Activated naive CD8-positive, alpha-beta T cell treated with anti-CD3 and anti-CD28 coated beads, Interleukin-2, amount 10 ng/mL, durations not matched to agents 7 days and 5 days (primary cell): ENCODE measurements at places on chromosomes 5 and 9.

DNA sequence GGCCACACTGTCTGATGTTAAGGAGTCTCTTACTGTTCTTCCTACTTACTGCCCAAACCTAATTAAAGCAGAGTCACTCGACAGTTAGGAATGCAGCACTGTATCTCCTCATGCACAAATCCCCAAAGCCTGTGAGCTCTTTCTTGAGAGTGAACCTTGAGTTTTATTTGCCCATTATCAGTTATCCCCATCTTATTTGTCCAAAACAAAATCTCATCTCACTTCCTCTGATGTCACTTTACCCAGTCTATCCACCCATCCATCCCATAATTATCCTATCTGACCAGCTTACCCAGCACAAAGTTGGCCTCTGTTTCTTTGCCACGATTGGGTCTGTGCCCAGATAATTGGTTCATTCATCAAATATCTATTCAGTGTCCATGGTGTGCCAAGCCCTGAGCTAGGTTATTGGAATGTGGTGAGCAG is 250.8 kb downstream of the SLIT3 start:
- no peak overlapping the region for H3K4me3 ChIP-seq
- no peak overlapping the region for H3K27ac ChIP-seq
- H3K4me1 ChIP-seq: no peaks in the 10 kb centered on the region
- DNase-seq: no peak

DNA sequence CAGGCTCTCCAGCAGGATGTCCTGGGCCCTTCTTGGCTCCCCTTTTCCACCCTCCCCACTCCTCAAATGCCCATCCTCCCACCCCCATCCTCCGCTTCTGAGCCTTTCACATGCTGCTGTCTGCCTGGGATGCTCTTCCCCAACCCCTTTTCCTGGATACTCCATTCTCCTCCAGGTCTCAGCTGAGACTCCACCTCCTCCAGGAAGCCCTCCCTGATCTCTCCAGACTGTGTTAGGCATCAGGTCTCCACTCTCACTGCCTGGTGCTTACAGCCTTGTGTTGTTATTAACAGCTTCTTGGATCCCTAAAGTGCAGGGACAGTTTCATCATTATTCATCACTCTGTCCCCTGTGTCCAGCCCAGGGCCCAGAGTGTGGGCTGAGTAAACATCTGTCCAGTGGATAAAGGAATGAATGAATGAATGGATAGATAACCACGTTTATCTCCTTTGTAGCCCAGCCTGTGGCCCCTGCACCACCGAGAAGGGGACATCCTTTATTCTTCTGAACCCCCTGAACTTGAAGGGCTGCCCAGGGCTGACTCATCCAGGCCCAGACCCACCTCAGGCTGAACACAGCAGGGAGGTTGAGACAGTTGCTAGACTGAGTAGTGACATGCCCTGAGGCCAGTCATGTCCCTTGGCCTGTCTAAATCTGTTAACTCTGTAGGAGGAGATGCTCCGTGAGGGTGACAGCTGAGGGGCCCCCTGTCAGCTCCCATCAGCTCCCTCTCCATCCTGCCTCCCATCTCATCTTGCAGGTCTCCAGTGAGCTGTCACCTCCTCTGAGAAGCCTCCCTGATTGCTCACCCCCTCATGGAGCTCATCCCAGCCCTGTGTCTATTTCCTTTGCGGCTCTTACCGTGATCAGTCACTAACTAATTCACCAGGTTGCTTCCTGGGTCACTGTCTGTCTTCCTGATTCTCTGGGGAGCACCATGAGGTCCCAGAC is 14.6 kb upstream of the LAMC3 start:
- H3K27me3 ChIP-seq: peaks cover 6% of the 10 kb centered on the region
- H3K4me1 ChIP-seq: peaks cover 3% of the 10 kb centered on the region
- H3K36me3 ChIP-seq: no peaks in the 10 kb centered on the region
- H3K27ac ChIP-seq: peak overlapping the region; percentile 40
- no peak overlapping the region for H3K4me3 ChIP-seq
- DNase-seq: no peak

DNA sequence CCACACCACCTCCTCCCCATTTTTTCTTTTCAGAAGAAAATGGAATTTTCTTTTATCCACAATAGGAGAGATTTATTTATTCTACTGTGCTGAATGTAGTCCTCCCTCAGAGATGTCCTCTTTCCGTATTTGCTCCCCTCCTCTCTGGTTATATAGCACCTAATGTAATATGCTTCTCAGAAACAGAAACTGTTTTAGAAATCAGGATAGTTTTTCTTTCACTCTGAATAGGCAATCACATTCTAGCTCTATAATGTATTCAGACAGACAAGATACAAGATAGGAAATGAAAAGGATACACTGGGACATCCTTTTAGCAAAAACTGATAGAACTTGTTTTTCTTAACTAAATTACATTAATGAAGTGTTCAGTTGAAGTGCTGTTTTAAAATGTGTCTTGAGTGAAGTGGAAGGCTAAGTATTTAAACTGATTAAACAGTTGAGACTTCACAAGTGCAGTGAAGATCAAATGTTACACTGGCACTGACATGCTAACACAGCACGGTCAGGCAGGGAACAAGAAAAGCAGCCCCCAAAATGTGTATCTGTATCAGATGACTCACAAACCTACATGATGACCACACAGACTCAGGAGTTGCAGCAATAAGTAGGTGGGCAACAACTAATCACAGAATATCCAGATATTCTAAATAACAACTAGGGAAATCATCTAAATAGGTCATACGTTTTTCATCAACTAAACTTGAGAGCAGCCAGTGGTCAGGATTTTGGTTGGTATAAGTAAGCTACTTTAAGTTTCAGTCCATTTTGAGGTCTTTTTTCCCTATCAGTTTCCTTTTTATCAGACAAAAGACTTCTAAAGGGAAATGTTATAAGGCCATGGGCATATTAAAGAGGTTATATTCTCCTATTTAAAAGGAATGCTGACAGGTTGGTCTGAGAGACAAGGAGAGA is 260.4 kb downstream of the MLLT3 start:
- peaks cover 64% of the 10 kb centered on the region for H3K4me1 ChIP-seq
- H3K27me3 ChIP-seq: no peaks in the 10 kb centered on the region
- peak overlapping the region; percentile 54 for H3K4me3 ChIP-seq
- DNase-seq: no peak

DNA sequence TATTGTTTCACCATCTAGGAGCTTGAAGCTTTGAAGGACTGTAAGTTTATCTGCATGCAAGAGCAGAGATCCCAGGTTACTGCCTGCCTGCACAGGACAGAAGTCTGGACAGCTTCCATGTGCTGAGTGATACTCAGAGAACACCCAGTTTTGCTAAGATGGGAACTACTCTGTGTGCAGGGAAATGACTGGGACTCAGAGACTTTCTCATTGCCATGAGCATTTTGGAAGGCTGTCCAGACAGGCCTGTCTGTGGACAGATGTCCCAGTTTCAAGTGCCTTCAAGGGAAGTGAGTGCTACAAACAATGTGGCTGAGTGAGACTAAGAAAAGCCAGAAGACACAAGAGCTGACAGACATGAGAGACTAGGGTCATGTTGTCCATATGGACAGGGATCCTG is 19.2 kb upstream of the ZNF131 start:
- no peak for DNase-seq
- no peak overlapping the region for H3K27ac ChIP-seq
- H3K36me3 ChIP-seq: no peaks in the 10 kb centered on the region
- H3K4me1 ChIP-seq: peaks cover 22% of the 10 kb centered on the region
- H3K4me3 ChIP-seq: no peak overlapping the region
- H3K27me3 ChIP-seq: no peaks in the 10 kb centered on the region

- H3K27ac ChIP-seq: peak overlapping the region; percentile 85
- peak; percentile 76 for DNase-seq
- H3K27me3 ChIP-seq: peaks cover 12% of the 10 kb centered on the region
- H3K4me3 ChIP-seq: peak overlapping the region; percentile 95
- H3K36me3 ChIP-seq: peaks cover 13% of the 10 kb centered on the region
- H3K4me1 ChIP-seq: peaks cover 12% of the 10 kb centered on the region
Observed at GRCh38 chr9:27528076-27528885, 1.3 kb downstream of the MOB3B start.

DNA sequence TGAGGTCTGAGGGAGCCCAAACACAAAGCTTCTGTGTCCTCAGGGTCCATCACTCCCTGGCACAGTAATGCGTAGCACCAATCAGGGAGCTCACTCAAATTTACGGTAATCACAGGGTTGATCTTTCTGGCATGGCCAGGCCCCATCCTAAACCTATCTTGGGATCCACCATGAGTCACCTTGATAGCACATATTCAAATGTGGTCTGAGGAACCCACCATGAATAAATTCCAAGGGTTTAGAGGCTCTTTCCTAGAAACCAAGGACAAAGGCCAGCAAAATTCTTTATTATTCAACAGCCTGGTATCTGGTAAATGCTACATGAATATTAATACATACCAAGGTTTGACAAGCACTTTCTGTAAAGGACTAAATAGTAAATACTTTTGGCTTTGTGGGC is 254.5 kb downstream of the TLR4 start:
- H3K27me3 ChIP-seq: no peaks in the 10 kb centered on the region
- H3K4me1 ChIP-seq: no peaks in the 10 kb centered on the region
- H3K4me3 ChIP-seq: no peak overlapping the region
- no peaks in the 10 kb centered on the region for H3K36me3 ChIP-seq
- no peak overlapping the region for H3K27ac ChIP-seq
- DNase-seq: no peak

- DNase-seq: peak; percentile 59
- H3K4me3 ChIP-seq: peak overlapping the region; percentile 89
- peaks cover 10% of the 10 kb centered on the region for H3K36me3 ChIP-seq
- H3K4me1 ChIP-seq: peaks cover 37% of the 10 kb centered on the region
Observed at GRCh38 chr9:92669527-92669889, 423 bp downstream of the IPPK start.

DNA sequence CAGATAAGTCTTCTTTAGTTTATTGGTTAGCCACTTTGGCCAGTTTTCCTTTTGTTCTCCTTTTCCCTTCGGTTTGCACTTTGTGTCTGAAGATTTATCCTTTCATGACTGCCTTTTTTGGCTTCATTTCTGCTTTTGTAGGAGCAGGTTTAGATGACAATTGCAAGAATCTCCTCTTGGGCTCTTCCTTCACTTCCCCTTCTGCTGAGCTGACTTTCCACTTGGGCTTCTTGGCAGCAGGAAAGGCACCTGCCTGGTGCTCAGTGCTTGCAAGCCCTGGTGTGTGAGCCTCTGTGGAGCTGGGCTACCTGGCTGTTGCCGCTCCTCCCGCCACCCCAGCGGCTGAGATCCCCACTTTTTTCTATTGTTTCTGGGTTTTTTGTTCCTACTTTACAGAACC is 7.3 kb downstream of the CCDC112 start:
- peaks cover 2% of the 10 kb centered on the region for H3K4me1 ChIP-seq
- peaks cover 16% of the 10 kb centered on the region for H3K27me3 ChIP-seq
- H3K4me3 ChIP-seq: no peak overlapping the region
- H3K36me3 ChIP-seq: peaks cover 2% of the 10 kb centered on the region
- H3K27ac ChIP-seq: no peak overlapping the region
- DNase-seq: no peak

DNA sequence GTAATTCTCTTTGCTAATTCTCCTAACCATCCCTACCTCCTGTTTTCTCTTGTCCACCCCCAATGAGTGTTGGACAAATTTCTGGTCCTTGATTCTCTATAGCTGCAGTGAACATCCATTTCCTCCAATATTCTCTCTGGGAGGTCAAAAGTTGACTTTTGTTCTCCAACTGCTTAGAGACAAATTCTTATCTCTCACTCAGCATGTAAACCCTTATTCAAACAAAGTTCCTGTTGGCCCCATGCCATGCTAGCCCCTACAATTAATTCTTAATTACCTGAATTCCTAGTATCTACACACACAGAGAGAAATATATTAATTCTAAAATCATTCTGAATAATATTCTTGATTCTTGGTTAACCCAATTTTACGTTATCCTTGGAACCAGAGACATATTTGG is 472.9 kb upstream of the ACTBL2 start:
- no peak for DNase-seq
- no peaks in the 10 kb centered on the region for H3K36me3 ChIP-seq
- H3K4me3 ChIP-seq: no peak overlapping the region
- H3K27me3 ChIP-seq: peaks cover 4% of the 10 kb centered on the region

DNA sequence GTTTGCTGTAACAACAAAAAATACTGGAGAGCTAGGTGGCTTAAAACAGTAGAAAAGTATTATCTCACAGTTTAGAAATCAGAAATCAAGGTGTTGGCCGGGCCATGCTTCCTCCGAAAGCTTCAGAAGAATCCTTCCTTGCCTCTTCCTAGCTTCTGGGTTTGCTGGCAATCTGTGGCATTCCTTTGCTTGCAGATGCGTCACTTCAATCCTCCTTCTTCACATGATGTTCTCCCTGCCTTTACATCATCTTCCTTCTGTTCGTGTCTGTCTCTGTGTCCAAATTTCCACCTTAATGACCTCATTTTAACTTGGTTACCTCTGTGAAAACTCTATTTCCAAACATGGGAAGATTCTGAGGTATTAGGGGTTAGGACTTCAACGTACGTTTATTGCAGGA is 90.4 kb upstream of the CHD1 start:
- peaks cover 2% of the 10 kb centered on the region for H3K36me3 ChIP-seq
- DNase-seq: no peak
- H3K4me3 ChIP-seq: no peak overlapping the region
- peaks cover 3% of the 10 kb centered on the region for H3K4me1 ChIP-seq
- no peaks in the 10 kb centered on the region for H3K27me3 ChIP-seq
- no peak overlapping the region for H3K27ac ChIP-seq

- H3K36me3 ChIP-seq: no peaks in the 10 kb centered on the region
- H3K27ac ChIP-seq: no peak overlapping the region
- no peak overlapping the region for H3K4me3 ChIP-seq
- no peaks in the 10 kb centered on the region for H3K27me3 ChIP-seq
- H3K4me1 ChIP-seq: no peaks in the 10 kb centered on the region
Observed at GRCh38 chr5:64190562-64191306, 25.1 kb downstream of the RNF180 start.

- no peaks in the 10 kb centered on the region for H3K27me3 ChIP-seq
- DNase-seq: no peak
- H3K4me1 ChIP-seq: no peaks in the 10 kb centered on the region
- H3K36me3 ChIP-seq: no peaks in the 10 kb centered on the region
- H3K4me3 ChIP-seq: no peak overlapping the region
Observed at GRCh38 chr5:92102313-92102712, 719.2 kb upstream of the ARRDC3 start.

DNA sequence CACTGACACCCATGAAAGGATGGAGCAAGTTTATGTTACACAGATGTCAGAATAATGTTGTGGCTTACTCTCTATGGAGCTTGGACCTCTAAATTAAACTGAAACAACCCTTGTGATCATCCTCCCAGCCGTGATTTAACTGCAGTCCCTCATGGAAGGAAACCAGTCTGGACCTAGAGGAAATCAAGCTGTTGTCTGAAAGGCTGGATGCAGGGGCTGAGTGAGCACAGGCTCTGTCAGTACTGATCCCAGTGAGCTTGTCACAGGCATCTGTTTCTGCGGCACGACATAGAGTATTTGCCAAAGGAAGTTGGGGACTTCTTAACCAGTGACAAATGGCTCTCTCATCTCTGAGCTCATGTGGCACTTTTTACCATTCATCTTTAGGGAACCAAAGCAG is 282.9 kb upstream of the MAP3K1 start:
- no peak overlapping the region for H3K27ac ChIP-seq
- no peaks in the 10 kb centered on the region for H3K27me3 ChIP-seq
- H3K4me3 ChIP-seq: no peak overlapping the region
- peaks cover 3% of the 10 kb centered on the region for H3K4me1 ChIP-seq
